Substantia nigra (tissue), 51 donors: ENCODE measurements at places on chromosomes 1 and 21.
A peak's percentile ranks its signal among the peaks of the same experiment; 100 is the strongest.

DNA sequence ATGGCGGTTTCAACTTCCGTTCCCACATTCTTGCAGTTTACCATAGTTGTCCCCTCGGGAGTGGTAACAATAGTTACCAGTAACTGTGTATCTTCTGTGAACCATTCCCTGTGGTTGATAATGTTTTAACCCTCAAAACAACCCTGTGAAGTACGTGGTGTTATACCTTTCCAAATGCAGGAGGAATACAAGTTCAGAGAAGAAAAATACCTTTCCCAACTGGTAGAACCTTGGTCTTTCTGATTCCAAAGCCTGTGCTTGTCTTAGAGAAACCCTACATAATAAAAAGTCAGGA is 789 bp downstream of the BTF3L4 start:
- no peak for DNase-seq

DNA sequence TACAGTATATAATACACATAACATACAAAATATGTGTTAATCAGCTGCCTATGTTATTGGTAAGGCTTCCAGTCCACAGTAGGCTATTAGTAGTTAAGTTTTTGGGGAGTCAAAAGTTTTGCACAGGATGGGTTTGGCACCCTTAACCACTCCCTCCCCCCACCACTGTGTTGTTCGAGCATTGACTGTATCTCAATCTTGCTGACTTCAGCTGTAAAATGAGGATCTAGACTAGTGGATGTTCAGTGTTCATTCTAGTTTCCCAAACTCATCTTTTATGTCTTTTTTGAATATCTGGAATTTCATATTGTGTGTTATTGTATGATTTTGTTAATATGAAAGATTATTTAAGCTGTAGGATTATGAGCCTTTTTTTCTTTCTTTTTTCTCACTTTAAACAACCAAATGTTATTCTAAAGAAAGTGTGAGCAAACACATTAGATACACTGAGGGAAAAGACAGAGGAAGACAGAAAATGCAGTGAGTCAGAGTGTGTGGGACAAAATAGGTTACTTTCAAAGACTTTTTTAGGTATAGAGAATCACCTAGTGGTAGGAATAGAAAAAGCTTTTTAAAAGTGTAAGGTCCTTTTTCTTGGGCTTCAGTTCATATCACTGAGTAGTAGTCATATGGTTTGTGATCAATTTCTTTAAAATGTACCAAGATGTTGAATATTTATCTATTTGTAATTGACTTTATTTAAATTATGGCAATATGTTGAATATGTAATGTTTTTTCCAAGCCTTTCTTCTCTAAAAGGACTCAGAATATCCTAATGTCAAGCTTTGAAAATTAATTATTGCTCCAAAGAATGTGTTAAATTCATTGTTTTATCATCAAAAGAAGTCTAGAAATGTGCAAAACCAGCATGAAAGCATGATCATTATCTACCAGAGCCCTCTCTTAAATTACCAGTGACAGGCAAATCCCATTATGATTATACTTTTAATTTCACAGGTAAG is 17.9 kb upstream of the CENPF start:
- DNase-seq, result no peak

DNA sequence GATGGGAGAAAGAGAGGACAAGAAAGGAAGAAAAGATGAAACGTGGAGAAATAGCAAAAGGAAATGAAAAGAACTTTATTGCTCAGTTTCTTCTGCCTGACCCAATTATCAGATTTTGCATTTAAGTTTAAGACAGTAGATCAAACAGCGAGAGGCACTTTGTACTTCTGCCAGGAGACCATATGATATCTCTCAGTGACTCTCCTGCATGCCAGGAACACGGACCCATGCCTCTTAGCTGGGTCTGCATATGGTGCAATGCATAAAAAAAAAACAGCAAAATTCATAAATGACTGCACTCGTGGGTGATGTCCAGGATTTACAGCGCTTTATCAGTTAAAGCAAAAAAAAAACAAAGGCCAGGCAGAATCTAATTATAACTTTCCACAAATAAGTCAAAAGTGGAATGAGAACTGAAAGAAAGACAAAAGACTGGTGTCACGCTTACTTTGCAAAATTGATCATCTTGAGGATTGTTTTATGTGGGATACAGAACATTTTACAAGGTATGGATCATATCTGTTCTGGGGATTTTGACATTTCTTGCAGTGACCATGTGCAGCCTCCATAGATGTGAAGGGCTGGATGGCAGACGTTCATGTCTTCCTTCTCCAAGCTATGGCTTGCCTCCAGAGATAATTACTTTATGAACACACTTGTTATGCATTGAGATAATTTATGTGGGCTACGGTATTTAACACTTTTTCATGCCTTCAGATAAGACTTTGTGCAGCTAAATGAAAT is 79.5 kb downstream of the RUNX1 start:
- no peak for DNase-seq

- DNase-seq, result no peak
Measured at GRCh38 chr1:85124091-85124490, 75.8 kb upstream of the MCOLN3 start.

GRCh38 chr1:52288286-52288685 is 77.7 kb downstream of the CC2D1B start:
- DNase-seq, result no peak

- no peak for DNase-seq
Measured at GRCh38 chr1:189775343-189775742, 702.3 kb downstream of the BRINP3 start.

DNA sequence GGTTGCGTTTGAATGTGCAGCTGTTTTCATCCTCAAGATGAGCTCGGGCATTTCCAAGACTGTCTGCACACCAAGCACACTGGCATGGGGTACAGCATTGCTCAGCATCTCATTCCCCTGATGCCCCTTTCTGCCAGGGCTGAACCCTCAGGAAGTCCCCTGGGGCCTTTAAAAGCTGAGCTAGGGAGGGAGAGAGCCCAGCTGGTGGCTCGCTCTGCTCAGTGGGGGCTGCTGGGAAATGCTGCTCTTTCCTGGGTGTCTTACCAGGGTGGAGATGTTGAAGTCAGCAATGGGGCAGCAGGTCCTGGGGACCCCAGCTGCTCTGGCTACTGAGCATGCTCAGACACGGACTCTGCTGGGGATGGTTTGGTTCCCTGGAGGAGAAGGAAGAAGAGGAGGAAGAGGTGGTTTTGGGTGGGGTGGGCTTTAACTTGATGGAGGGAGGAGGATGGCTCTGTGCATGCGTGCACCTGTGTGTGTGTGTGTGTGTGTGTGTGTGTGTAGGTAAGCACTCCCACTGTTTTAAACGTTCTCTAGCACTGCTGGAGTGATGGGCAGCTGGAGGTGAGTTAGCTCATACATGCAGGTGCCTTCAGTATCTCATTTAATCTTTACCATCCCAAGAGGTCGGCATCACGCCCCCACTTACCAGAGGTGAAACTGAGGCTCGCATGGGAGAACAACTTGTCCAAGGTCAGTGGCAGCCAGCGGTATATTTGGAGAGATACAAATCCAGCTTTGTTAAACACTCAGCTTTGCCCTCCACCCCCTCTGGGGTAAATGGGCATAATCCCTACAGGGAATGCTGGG is 40.9 kb downstream of the ACTL8 start:
- no peak for DNase-seq

DNA sequence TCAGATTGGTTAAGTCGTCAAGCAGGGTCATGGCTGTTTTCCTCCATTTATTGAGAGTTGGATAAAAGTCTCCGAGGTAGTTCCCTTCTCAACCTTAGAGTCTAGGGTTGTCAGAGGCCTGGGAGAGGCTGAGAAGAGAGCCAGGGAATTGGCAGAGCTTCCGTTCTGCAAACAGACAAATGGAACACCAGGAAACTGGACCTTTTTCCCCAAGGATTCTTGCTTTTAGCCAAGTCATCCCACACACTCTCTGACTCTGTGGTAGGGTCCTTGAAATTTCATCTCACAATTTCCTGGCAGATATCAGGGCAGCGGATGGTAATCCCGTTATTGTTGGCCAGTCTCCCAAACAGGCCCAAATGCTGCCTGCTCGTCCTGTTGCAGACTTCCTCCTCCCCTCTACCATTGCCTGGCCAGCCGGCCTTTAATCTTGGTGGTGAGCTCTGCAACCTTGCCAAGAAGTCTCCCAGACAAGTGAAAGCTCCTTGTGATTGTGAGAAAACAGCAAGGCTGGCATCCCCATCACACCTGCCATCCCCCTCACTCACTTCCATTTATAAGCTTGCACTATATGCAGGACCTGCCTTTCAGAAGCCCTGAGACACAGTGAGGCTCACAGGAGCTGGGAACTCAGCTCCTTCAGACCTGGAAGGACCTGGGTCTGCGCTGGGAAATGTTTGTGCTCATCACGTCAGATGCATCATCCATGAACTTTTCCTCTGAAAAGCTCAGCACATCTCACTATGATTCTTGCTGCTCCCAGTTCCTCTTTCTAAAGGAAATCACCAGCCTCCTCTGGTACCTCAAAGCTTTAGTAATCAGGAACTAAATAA is 13.7 kb upstream of the SRP9 start:
- DNase-seq, result no peak

GRCh38 chr1:205775717-205776056 is 405 bp upstream of the RAB29 start:
- DNase-seq, result no peak

DNA sequence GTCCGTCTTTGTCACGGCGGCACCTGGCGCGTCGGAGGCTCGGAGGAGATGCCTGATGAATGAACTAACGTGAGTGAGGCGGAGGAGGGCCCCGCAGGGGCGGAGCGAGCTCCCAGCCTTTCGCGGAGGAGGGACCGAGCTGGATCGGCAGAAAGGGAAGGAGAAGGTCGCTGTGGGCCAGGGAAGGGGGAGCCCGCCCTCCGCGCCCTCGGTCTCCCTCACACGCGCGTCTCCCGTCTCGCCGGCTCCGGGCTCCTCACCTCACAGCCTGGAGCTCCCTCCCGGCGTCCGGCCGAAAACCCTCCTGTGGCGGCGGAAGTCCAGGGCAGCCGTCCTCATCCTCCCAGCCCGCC is 519 bp downstream of the ZNF496 start:
- peak; percentile 43 for DNase-seq

- no peak for DNase-seq
Measured at GRCh38 chr1:184075055-184076029, 23.8 kb downstream of the TSEN15 start.

- no peak for DNase-seq
Measured at GRCh38 chr1:3763351-3764125, 9.0 kb upstream of the SMIM1 start.

GRCh38 chr21:28436286-28436932 is 556.3 kb downstream of the LTN1 start:
- no peak for DNase-seq

DNA sequence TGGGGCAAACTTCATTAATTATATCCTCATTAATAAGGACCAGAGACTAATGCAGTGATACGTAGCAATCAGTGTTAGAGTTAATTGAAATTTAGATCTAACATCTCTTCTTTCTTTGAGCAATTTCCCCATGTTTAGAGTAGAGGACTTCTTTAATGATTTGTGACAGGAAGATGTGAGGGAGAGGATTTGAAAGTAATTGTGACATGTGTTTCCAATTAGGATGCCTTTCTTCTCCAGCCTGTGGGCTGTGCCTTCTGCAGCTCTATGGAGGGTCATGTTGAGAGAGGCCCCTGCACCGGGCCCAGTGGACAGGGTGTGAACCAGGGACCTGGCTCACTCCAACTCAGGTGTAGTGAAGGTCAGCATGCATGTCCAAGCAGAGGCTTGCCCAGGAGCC is 103.0 kb downstream of the GREM2 start:
- DNase-seq, result no peak

GRCh38 chr1:147162093-147162492 is 10.2 kb downstream of the PRKAB2 start:
- no peak for DNase-seq

GRCh38 chr1:154186177-154186576 is 5.7 kb downstream of the TPM3 start:
- DNase-seq, result no peak

DNA sequence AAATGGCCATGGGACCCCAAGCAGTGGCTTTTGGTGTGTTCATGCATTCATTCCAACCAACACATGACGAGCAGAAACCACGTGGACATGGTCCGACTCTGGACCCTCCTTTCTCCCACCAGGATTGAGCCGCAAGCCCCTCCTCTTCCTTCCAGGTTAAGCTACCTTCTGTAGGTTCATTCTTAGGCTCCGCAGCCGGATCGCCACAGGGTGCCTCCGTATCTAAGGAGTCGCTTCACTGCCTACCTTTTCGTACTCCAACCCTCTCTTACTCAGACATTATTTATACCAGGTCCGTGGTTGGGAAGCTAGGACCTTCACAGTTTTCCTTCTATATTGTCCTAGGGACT is 63.6 kb downstream of the RHBG start:
- no peak for DNase-seq

DNA sequence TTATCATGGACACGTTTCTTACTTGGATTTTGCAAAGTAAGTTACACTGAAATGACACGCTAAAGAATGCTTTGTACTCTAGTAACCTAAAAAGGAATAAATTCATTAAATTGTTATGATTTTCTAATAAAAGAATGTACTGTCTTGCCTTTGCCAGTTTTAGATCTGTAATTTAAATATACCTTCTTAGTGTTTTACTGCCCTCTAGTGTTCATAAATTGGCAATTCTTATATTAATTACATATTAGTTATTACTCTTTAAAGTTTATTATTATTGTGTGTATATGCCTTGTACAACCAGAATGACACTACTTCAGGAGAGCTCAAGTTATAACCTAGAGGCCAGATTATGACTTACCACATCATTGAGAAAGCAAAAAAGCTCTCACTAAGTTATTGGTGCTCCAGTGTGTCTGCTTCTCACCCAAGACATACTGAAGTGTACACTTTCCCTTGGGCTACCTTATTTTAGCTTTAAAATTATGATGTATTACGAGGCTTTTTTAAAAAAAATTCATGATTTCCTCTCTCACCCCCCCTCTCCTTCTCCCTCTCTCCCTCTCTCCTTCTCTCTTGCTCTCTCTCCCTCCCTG is 169.9 kb downstream of the HS2ST1 start:
- DNase-seq, result no peak

DNA sequence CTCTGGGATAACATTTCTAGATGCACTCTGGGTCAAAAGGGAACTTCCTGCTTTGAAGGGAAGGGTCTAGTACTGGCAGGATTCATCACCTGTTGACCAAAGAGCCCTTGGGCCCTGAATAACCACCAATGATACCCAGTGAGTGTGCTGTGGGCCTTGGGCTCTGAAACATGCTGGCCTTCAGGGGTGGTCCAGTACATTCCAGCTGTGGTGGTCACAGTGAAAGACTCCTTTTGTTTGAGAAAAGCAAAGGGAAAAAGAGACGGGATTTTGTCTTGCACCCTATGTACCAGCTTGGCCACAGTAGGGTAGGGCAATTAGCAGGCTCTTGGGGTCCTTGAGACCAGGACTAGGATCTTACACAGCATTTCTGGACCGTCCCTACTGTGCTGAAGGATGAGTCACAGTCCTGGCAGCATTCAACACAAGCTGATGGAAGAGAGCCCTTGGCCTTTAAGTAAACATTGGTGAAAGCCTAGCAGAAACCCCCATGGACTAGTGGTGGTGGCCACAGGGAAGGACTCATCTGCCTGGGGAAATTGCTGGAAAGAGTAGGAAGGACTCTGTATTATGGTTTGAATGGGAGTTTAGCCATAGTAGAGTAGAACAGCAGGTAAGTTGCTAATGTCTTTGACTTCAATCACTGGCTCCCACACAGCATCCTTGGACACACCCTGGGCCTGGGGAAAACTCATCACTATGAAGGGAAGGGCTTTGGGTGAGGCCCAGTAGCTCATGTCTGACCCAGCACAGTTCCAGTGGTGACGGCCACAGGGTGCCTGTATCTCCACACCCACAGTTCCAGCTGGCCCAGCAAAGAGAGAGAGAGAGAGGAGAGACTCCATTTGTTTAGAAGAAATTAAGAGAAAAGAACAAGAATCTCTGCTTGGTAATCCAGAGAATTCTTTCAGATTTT is 87.5 kb downstream of the COL24A1 start:
- no peak for DNase-seq

- no peak for DNase-seq
Measured at GRCh38 chr1:174965362-174966007, 34.3 kb upstream of the CACYBP start.

GRCh38 chr1:241775021-241775420 is 73.0 kb upstream of the EXO1 start:
- DNase-seq, result no peak
